HuH-7 (cell line): ENCODE measurements at places on chromosomes 13 and 19.
A peak's percentile ranks its signal among the peaks of the same experiment; 100 is the strongest.

GRCh38 chr19:38833092-38833425, 1.5 kb upstream of the ECH1 start:
- DNase-seq = no peak

- no peak for DNase-seq
These were observed 44.5 kb downstream of the CAPN12 start for GRCh38 chr19:38699647-38700349.

- no peak for DNase-seq
These were observed 137.7 kb downstream of the COL4A1 start for GRCh38 chr13:110168999-110169933.

DNA sequence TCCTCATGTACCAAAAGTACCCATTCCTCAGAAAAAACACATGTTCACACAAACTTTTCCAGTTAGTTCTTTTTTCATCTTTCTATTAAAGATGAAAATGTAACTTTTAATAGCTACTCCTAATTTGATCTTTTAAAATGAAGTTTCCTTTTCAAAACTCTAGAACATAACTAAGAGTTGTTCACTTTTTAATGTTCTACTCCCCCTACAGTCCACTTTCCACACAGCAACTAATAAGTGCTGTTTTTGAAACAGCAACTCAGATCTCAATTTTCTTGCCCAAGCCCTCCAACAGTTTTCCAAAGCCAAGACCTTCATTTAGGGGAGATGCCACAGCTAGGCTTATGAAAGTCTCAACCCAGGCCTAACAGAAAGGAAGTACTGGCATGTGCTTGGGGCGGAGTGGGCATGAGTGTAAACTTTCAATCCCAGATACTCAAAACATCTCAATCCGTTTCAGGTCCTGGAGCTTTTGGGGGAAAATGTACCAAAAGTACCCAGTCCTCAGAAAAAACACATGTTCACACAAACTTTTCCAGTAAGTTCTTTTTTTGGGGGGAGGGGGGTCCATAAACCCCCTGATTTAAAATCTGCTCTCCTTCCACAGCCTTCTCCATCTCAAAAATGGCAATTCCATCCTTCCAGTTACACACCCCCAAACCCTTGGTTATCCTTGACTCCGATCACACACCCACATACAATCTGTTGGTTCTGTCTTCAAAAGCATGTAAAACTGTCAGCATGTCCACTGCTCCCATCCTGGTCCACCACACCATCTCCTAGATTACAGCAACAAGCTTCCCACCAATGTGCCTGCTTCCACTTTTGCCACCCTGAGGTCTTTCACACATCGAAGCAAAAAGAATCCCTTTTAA, 2.0 kb downstream of the FBL start:
- peak; percentile 76 for DNase-seq

DNA sequence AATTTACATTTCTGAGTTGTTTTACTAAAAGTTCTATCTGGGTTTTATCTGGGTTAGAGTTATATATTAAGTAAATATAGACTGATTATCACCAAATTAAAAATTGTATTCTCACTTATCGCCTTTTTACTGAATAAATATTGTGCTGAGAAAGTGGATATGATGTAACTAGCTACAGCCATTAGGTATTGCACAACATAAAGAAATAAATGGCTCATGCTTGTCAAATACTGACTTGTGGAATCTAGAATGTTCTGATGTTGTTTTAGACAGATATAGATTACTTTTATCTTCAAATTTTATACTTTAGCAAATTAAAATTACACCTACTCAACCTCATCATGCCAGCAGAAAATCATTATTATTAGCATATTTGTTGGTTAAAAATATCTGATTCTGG, 1277.1 kb upstream of the MIR17HG start:
- DNase-seq = no peak

GRCh38 chr19:53328967-53329366, 4.6 kb upstream of the ZNF845 start:
- DNase-seq = no peak

DNA sequence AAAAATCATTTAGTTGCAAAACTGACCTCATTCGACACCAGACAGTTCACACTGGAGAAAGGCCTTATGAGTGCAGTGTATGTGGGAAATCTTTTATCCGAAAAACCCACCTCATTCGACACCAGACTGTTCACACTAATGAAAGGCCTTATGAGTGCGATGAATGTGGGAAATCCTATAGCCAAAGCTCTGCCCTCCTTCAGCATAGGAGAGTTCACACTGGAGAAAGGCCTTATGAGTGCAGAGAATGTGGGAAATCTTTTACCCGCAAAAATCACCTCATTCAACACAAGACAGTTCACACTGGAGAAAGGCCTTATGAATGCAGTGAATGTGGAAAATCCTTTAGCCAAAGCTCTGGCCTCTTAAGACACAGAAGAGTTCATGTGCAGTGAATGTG, 7.1 kb upstream of the ZNF134 start:
- no peak for DNase-seq

- no peak for DNase-seq
These were observed 16.9 kb downstream of the TMPRSS9 start for GRCh38 chr19:2376784-2377519.

DNA sequence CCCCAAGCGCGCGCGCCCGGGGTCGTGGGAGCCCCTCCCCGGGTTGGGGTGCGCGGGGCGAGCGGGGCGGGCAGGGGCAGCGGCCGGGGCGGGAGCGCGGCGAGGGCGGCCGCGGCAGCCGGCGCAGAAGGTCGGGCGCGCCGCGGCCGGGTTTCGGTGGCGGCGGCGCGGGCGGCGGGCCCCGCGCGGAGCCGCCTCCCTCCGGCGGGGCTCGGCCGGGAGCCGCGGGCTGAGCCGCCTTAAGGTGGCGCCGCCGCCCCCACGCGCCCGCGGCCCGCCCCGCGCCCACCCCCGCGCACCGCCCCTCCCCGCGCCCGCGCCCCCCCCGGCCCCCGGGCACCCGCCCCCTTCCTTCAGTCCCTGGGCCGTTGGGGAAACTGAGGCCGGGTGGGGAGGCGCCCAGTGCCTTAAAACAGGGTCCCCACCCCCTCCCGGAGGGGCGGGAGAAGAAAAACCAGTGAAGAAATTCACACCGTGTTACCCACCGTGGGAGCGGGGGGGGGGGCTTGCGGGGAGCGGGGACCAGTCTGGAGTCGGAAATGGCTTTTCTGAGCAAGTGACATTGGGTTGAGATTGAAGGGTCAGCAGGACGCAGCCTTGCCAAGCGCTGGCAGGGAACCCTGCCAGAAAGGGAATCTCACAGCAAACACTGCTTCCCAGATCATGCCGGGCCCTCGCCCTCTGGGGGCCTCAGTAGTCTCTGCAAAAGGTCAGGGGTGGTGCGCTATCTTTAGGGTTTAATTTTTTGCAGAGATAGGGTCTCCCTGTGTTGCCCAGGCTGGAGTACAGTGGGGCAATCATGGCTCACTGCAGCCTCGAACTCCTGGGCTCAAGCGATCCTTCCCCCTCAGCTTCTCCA, at the start of gene TLE2:
Gene TLE2 (minus strand): TSS at position 216 of the 859 bp plus-strand sequence. CDS start 376 bp downstream, outside the sequence.
- no peak for DNase-seq

GRCh38 chr13:100262404-100262803, 173.5 kb downstream of the PCCA start:
- DNase-seq = no peak

GRCh38 chr19:50546527-50547221, 21.6 kb downstream of the LRRC4B start:
- no peak for DNase-seq

DNA sequence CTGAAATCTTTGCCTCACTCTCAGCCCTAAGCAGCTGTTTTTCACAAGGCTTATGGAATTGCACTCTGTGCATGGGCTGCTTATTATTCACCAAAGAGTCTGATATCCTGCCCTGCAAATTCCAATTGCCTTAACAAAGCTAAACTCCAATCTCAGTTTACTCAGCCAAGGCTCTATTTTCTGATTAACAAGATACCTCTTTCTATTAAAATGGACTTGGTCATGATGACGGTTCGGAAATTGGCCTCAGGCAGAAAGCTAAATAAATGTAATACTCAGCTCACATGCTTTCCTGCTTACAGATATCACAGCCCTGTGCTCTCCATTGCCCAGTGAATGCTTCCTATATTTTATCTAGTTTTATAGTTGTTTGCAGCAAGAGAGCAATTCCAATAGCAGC, 1270.8 kb downstream of the PCDH9 start:
- no peak for DNase-seq

- no peak for DNase-seq
These were observed 476.4 kb downstream of the FOXO1 start for GRCh38 chr13:40189898-40190630.

DNA sequence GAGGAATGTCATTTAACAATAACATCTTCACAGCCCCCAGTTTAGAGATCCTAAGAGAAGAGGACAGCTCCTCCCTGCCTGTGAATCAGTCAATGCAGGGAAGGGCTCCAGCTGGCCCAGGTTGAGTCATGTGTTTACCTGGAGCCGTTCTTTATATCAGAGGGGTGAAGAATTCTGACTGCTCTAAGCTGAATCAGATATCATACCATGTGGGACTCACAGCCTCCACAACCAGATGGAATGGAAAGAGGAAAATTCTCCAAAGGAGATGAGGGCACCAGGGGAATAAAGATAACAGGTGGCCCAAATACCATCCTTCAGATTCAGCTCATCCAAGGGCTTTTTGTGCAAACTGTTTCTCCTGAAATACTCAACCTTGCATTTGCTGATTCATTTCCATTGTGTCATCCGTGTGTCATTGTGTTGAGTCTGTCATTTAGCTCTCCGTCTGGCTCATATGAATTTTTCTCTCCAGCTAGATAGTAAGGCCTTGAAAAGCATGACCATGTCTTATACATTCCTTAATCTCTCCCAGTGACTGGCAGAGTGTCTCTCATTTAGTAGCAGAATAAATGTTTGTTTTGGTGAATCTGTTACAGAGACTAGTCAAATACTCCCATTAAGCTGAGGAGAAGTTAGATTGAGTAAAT, 217.9 kb downstream of the RFC3 start:
- no peak for DNase-seq

GRCh38 chr19:5966215-5966614, 11.7 kb downstream of the RANBP3 start:
- no peak for DNase-seq

GRCh38 chr19:48635966-48636858, 967 bp downstream of the DBP start:
- no peak for DNase-seq

GRCh38 chr13:77345150-77345780, 18.4 kb upstream of the MYCBP2 start:
- no peak for DNase-seq

DNA sequence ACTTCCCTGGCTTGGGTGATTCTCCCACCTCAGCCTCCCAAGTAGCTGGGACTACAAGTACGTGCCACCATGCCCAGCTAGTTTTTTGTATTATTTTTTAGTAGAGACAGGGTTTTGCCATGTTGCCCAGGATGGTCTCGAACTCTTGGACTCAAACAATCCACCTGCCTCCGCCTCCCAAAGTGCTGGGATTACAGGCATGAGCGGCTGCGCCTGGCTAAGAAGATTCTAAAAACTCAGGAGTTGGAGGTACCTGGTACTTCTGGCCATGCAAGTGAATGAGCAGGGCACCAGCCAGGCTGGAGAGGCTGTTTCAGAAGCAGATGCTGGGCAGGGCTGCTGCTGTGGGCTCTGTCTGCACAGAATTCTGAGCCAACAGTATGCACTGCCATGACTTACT, 6.1 kb downstream of the MZF1 start:
- no peak for DNase-seq

DNA sequence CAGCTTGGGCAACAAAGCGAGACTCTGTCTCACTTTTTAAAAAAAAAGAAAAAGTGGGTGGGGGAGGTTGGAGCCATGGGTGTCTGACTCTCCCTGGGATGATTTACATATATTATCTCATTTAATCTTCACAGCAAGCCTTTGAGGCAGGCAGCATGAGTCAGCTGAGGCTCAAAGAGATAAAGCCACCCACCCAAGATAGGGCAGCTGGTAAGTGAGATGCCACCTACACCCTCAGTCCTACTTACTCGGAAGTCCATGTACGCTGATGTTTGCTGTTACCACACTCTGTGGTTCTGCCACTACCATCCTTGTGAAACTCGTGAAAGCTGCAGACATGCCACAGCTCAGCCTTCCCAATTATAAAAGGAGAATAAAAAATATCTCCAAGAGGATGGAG, 142.0 kb upstream of the TSHZ3 start:
- no peak for DNase-seq

DNA sequence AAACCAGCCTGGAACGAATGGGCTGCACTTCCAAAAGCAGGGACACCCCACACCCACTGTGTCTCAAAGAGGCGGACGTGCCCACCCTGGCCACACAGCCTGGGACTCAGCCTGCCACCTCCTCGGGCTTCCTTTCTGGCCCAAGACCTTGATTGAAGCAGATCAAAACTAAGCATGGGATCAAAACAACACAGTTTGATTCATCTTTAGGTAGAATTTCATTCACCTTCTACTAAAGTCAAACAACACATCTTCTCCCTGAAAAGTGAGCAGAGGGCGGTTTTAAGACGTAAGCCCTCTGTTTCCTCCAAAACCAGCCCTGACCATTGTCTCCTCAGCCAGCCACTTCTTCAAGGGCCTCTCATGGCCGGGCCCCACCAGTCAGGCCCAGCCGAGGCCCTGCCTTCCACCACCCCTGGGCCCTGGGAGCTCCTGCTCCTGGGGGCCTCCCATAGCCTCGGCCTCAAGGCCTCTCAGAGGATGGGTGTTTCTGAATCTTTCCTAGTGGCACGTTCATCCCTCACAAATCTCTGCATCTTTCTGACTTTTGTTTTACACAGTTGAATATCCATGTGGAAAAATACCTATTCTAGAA, 6.3 kb upstream of the F10 start:
- DNase-seq = no peak

- DNase-seq = peak; percentile 73
These were observed at the start of gene PDE4A for GRCh38 chr19:10420444-10421239. Gene PDE4A (plus strand): TSS chr19:10420538. CDS start chr19:10420765, 227 bp downstream.

DNA sequence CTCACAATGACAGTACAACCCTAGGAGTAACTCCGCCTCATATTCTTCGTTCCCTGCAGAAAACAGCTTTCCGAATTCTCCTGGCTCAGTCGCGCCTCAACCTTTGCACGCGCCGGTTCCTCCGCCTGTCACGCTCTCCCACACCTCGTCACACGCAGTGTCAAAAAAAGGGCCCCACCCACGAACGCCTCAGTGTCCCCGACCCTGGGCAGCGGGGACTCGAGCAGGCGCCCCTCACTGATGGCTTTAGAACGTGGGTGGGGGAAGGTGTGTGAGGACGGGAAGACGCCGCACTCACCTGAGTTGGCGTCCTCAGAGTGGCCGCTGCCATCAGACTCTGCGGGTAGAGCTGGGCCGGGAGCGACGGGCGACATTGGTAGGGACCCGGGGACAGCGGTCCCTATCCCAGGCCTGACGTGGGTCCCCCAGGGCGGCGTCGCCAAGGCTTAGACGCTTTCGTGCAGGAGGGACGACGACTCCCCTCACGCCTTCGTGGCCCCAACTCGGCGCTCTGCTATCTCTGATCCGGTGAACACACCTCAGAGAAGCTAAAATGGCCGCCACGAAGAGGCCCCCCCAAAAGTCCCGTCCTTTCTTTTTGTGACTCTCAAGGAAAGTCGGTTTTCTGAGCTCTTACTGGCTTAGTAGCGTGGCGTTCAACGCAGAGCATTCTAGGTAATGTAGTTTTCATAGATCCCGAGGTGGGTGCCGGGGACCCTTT, at the start of gene ZNF154:
Gene ZNF154 (minus strand): TSS at position 564 of the 721 bp plus-strand sequence. CDS start 233 bp downstream, at position 331.
- no peak for DNase-seq

- DNase-seq = no peak
These were observed 1.5 kb upstream of the RAD23A start for GRCh38 chr19:12944104-12944674.

- DNase-seq = no peak
These were observed 157.7 kb downstream of the ZNF536 start for GRCh38 chr19:30529876-30530275.

- DNase-seq = no peak
These were observed 48.2 kb downstream of the BRD4 start for GRCh38 chr19:15284091-15284490.

GRCh38 chr13:66774046-66774445, 456.1 kb downstream of the PCDH9 start:
- no peak for DNase-seq
